ENCODE measurements at places on chromosomes 2 and 18. TPM values are rescaled to one million over a fixed set of nuclear protein-coding genes. Genes with fewer than 3 reads are reported as not detected.

DNA sequence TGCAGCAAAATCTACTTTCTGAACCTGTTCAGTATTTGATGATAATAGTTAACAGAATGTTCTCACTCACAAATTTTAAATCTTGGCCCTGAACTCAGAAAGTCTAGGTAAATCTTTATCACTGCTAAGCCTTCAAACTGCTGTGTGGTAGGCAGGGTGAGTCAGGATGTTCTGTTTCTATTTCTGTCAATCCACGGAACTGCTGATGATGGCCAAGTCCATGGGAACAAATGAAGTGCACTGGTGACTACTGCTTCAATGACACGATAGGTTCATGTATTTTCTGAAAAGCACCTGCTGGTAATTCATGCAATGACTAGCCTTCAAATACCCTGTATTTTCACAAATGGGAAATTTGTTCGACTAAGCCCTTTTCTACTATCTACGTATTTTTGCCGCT lies 14.2 kb downstream of the NIFK start:
- peak overlapping the region; percentile 58 for H3K27ac ChIP-seq
- H3K36me3 ChIP-seq: peaks cover 15% of the 10 kb centered on the region
- H3K4me3 ChIP-seq: no peak overlapping the region
- no peaks in the 10 kb centered on the region for H3K4me1 ChIP-seq
- H3K27me3 ChIP-seq: no peaks in the 10 kb centered on the region

GRCh38 chr2:197851451-197851850 lies 47.1 kb downstream of the PLCL1 start:
- H3K4me3 ChIP-seq: no peak overlapping the region
- H3K4me1 ChIP-seq: peaks cover 20% of the 10 kb centered on the region
- no peak overlapping the region for H3K27ac ChIP-seq
- no peak for DNase-seq
- H3K36me3 ChIP-seq: no peaks in the 10 kb centered on the region

Gene CYP26B1
- 18.6 TPM for total RNA-seq

Gene TBR1
- total RNA-seq: not detected

Gene LCT
- not detected for total RNA-seq

- H3K4me3 ChIP-seq: no peak overlapping the region
- H3K27me3 ChIP-seq: no peaks in the 10 kb centered on the region
- no peaks in the 10 kb centered on the region for H3K4me1 ChIP-seq
- no peaks in the 10 kb centered on the region for H3K36me3 ChIP-seq
- no peak for DNase-seq
Measured at GRCh38 chr2:179909845-179910734, 48.7 kb upstream of the ZNF385B start.

GRCh38 chr18:46072959-46073358 lies 899 bp upstream of the PSTPIP2 start:
- peaks cover 8% of the 10 kb centered on the region for H3K4me1 ChIP-seq
- H3K27me3 ChIP-seq: no peaks in the 10 kb centered on the region
- H3K27ac ChIP-seq: no peak overlapping the region
- DNase-seq: no peak
- H3K36me3 ChIP-seq: no peaks in the 10 kb centered on the region
- peak overlapping the region; percentile 71 for H3K4me3 ChIP-seq

- no peaks in the 10 kb centered on the region for H3K36me3 ChIP-seq
- no peaks in the 10 kb centered on the region for H3K4me1 ChIP-seq
- H3K27ac ChIP-seq: no peak overlapping the region
- no peak overlapping the region for H3K4me3 ChIP-seq
Measured at GRCh38 chr2:31404827-31405226, 9.7 kb downstream of the XDH start.

DNA sequence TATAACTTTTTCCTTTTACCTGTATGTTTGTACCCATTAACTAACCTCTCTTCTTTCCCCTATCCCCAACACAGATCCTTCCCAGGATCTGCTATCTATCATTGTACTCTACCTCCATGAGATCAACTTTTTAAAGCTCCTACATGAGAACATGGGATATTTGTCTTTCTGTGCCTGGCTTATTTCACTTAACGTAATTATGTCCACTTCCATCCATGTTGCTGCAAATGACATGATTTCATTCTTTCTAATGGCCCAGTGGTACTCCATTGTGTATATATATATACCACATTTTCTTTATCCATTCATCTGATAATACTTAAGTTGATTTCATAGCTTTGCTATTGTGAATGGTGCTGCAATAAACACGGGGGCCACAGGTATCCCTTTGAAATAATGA lies 135.9 kb upstream of the THUMPD2 start:
- no peak for DNase-seq
- H3K27me3 ChIP-seq: no peaks in the 10 kb centered on the region
- no peak overlapping the region for H3K27ac ChIP-seq

DNA sequence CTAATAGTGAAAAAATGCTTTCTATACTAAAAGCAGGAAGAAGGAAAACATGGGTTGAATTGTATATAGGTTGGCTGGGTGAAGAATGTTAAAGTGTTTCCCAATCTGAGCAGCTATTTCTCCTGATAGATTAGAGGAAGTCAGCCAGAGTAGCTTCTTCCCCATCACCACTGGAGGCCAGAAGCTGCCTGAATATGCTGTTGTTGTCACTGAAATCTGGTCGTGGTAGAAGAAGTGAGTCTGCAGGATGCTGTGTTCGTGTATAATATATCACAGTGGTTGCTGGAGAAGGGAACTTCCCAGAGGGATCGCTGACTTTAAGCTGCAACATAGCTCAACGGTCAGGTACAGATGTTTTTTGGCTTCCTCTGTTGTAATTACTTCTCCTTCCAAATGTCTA lies 247.5 kb upstream of the LRATD1 start:
- no peak for DNase-seq
- no peaks in the 10 kb centered on the region for H3K4me1 ChIP-seq
- H3K4me3 ChIP-seq: no peak overlapping the region
- H3K27me3 ChIP-seq: no peaks in the 10 kb centered on the region
- H3K36me3 ChIP-seq: no peaks in the 10 kb centered on the region

DNA sequence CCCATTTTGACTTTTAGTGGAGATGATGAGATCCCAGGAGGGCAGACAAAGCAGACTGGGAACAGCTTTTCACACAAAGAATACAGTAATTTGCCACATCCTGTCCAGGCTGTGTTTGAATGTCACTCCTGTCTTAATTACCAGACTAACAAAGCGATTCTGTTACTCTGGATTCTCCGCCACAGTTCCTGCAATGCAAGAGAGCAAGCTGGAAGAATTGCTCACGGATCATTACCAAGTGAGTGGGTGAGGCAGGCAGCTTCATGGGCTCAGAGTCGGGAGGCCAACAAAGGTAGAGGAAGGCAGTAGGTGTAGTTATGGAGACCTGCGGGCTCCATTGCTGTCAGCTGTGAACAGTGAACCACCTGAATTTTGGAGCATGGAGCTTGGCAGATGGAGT lies 250.5 kb upstream of the ATP5MC3 start:
- H3K27me3 ChIP-seq: no peaks in the 10 kb centered on the region
- H3K36me3 ChIP-seq: no peaks in the 10 kb centered on the region
- DNase-seq: no peak
- H3K27ac ChIP-seq: no peak overlapping the region
- H3K4me1 ChIP-seq: no peaks in the 10 kb centered on the region

- no peaks in the 10 kb centered on the region for H3K27me3 ChIP-seq
- DNase-seq: no peak
- H3K27ac ChIP-seq: no peak overlapping the region
- no peaks in the 10 kb centered on the region for H3K36me3 ChIP-seq
- no peak overlapping the region for H3K4me3 ChIP-seq
Measured at GRCh38 chr2:66428986-66429612, 5.8 kb upstream of the MEIS1 start.

Gene DLGAP1
- 2.0 TPM for total RNA-seq

Gene KANSL1L
- 39.6 TPM for total RNA-seq

Gene GAL3ST2
- total RNA-seq: not detected

DNA sequence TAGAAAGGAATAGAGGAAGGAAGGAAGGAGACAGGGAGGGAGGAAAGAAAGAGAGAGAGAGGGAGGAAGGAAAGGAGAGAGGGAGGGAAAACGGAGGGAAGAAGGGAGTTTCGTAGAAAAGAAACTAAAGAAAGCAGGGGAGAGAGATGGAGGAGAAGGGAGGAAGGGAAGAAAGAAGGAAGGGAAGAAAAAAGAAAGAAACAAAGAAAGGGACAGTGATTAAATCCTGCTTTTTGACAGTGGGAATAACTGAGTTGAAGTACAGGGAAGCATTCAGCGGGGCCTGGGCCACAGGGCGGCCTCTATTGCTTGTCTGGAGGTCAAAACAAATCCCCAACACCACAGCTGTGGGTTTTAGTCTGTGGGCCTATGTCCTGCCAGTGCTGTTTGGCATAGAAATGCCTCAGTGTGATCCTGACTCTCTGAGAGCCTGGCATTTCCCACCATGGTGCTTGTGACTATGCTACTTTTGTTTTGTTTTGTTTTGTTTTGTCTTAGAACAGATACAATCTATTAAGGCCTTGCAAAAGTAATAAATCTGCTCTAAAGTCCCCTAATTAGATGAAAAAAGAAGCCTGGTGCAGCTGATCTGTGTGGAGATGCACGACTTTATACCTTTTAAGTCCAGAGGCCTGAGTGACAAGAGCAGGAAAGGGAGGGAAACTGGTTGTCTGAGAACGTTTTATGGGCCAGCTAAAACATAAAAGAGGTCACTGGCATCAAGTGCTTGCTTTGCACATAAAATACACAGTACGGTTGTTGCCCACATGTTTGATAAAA lies 40.0 kb downstream of the IL1RL2 start:
- no peak overlapping the region for H3K4me3 ChIP-seq
- peaks cover 15% of the 10 kb centered on the region for H3K4me1 ChIP-seq
- no peaks in the 10 kb centered on the region for H3K27me3 ChIP-seq
- peak overlapping the region; percentile 89 for H3K27ac ChIP-seq

- H3K27me3 ChIP-seq: no peaks in the 10 kb centered on the region
- no peak for DNase-seq
- H3K4me3 ChIP-seq: no peak overlapping the region
- H3K27ac ChIP-seq: no peak overlapping the region
- H3K4me1 ChIP-seq: no peaks in the 10 kb centered on the region
Measured at GRCh38 chr18:78891185-78891762, 88.3 kb upstream of the SALL3 start.

- no peaks in the 10 kb centered on the region for H3K27me3 ChIP-seq
- no peaks in the 10 kb centered on the region for H3K36me3 ChIP-seq
- H3K27ac ChIP-seq: no peak overlapping the region
Measured at GRCh38 chr2:31033032-31033431, 105.2 kb downstream of the GALNT14 start.

Gene MROH2A
- total RNA-seq: not detected

Gene TTN
- total RNA-seq: 7.6 TPM

- no peak overlapping the region for H3K4me3 ChIP-seq
- no peak overlapping the region for H3K27ac ChIP-seq
- no peak for DNase-seq
- H3K36me3 ChIP-seq: no peaks in the 10 kb centered on the region
- H3K4me1 ChIP-seq: no peaks in the 10 kb centered on the region
- H3K27me3 ChIP-seq: no peaks in the 10 kb centered on the region
Measured at GRCh38 chr2:232485348-232485756, 2.3 kb downstream of the ECEL1 start.

- H3K27ac ChIP-seq: no peak overlapping the region
- H3K4me3 ChIP-seq: no peak overlapping the region
- no peak for DNase-seq
- H3K27me3 ChIP-seq: no peaks in the 10 kb centered on the region
Measured at GRCh38 chr2:225502971-225503370, 103.5 kb downstream of the NYAP2 start.

GRCh38 chr18:31513189-31513935 lies 15.4 kb downstream of the DSG2 start:
- no peaks in the 10 kb centered on the region for H3K4me1 ChIP-seq
- no peak overlapping the region for H3K4me3 ChIP-seq
- no peaks in the 10 kb centered on the region for H3K36me3 ChIP-seq
- no peak for DNase-seq
- H3K27me3 ChIP-seq: no peaks in the 10 kb centered on the region
- no peak overlapping the region for H3K27ac ChIP-seq
